ENCODE measurements at places on chromosomes 5 and 9.
A peak's percentile ranks its signal among the peaks of the same experiment; 100 is the strongest.

GRCh38 chr9:110691002-110691549 lies 22.5 kb downstream of the MUSK start:
- DNase-seq, result peak; percentile 75

DNA sequence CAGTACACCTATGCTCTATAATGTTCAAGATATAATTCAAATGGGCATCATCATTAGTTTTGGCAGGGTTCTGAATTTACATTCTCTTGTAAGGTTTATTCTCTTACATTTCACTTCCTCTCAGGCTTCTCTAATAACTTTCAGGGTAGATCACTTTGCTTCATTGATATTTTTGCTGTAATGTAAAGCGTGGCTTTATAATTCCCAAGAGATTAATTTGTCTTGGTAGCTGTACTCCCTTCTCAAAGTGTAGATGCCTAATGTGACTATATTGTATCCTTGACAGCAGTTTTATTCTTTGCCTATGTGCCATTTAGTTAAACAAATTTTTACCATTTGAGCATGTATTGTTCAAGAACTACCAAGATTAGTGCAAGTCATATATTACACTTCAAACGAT lies 889.1 kb downstream of the TAF11L14 start:
- DNase-seq, result no peak

DNA sequence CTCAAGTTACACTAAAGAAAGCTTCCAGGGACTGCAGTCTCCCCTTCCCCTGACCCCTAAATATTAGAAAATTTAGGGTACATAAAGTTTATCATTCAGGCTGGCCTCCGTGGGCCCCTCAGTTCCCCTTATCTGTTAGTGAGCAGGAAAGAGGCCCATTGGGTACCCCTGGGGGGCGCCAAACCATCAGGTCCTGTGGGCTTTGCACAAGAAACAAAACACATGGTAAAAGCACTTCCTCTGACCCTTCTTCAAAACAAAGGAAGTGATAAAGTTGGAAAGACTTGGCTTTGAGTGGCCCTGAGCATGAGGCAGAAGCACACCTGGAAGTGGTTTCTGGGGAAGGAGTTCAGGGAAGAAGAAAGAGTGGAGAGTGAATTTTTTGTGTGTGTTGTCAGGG lies 213.0 kb downstream of the SMARCA2 start:
- no peak for DNase-seq

DNA sequence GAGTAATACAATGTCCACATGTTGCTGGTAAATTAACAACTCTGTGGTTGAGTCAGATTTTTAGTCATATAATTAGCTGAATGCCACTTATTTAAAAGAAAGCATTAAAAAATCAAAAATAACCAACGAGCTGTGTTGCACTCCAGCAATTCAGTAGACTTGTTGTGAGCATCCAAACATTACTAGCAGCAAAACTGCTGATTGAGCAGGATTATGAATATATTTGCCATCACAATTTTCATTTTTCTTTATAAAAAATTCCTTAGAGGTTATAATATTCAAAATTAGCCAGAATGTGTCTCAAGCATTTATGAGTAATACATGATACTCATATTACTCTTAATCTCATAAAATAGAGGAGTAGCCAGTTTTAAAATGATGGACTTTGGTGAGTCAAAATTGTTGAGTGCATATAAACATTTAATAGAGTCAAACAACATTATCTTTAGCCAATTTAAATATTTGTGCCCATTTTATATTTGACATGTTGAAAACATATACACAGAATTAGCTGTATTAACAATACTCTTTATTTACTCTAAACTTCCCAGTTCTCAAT lies 44.0 kb downstream of the ST8SIA4 start:
- DNase-seq, result no peak

DNA sequence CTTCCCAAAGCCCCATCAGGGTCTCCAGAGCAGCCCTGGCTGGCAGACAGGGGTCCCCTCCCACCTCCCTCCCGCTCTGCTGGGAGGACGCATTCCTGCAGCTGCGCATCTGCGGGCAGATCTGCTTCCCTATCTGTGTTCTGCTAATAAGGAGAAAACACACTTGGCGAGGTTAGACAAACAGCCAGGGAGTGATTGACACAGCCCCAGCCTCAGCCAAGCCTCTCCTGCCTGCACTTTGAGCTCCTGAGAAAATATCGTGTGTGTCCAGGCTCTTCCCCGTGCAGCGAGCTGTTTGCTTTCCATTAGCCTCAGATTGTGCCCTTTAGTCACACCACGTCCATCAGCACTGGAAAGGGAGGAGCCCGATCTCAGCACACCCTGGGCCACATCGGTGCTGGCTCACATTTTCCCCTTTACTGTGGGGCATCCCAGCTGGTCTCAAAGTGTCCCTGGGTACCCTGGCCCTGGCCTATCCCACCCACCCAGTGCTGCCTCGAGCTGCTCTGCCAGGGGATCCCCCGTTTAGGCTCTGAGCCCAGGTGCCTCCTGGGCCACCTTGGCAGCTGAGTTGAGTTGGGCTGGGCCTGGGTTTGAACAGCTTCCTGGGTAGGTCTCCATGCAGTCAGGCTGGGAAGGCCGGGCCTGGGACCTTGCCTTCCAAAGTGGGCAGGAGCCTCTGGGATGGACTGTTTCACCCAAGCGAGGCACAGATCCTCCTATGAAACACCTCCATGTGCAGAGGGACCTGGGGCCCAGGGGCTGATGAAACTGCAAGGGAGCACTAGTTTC lies 61.1 kb downstream of the BARX1 start:
- DNase-seq, result no peak

- no peak for DNase-seq
These were observed 20.1 kb upstream of the CKMT2 start for GRCh38 chr5:81213070-81213469.

DNA sequence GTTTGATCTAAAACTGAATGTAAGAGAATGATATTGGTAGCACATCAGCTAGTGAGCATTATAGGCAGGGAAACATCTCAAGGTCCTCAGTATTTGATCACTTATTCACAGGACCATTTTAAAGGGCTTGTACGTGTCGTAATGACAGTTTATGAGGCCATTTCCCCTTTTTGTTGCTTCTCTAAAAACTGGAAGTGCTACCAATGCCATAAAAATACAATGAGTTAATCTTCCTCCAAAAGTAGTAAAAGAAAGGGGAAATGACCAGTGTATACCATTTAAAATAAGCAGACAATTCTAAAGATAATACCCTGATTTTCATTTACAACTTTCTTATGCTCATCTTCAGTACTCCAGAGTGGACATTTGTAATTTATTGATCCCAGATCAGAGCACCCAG lies 285.8 kb upstream of the PCSK5 start:
- DNase-seq, result no peak

GRCh38 chr5:153425914-153426313 lies 64.6 kb upstream of the GRIA1 start:
- DNase-seq, result no peak

- DNase-seq, result no peak
These were observed 112.6 kb downstream of the MACIR start for GRCh38 chr5:103371046-103371607.

- no peak for DNase-seq
These were observed 5.4 kb downstream of the UBE2QL1 start for GRCh38 chr5:6453937-6454560.

DNA sequence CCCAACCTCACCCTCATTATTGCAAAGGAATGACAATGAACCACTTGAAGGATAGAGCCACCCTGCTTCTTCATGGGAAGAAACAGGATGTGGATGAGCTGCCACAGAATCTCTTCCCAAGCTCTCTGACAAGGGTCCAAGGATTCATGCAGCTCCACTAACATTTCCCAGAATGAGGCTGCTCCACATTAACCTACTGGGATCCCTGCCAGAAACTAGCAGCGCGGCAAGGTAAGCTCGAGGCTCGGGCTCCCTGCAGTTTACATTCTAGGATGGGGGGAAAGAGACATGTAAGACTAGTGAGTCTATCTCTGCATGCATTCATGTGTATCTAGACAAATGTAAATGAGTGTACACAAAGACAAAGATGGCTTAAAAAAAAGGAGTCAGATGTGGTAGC lies 12.1 kb downstream of the DCAF12 start:
- no peak for DNase-seq

GRCh38 chr5:164051745-164052144 lies 546.3 kb downstream of the MAT2B start:
- no peak for DNase-seq

DNA sequence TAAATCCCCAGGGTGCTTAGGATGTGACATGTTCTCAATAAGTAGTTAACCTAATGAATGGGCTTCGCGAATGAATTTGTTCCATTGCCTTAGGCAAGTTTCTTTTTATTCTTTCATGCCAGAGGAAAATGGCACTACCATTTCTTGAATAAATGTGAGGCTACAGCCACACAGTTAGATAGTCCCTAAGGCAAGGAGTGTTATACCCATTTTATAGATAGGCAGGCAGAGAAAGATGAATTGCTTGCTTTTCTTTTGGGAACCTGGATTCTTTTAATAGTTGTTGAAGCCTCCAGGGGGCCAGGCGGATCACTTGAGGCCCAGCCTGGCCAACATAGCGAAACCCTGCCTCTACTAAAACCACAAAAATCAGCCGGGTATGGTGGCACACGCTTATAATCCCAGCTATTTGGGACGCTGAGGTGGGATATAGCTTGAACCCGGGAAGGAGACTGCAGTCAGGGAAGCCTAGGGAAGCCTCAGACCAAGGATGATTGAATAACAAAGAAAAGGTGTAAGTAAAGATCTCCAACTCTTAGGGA lies 943 bp downstream of the NOP16 start:
- DNase-seq, result no peak

- peak; percentile 7 for DNase-seq
These were observed 103.3 kb downstream of the ARHGEF28 start for GRCh38 chr5:73729329-73729728.

DNA sequence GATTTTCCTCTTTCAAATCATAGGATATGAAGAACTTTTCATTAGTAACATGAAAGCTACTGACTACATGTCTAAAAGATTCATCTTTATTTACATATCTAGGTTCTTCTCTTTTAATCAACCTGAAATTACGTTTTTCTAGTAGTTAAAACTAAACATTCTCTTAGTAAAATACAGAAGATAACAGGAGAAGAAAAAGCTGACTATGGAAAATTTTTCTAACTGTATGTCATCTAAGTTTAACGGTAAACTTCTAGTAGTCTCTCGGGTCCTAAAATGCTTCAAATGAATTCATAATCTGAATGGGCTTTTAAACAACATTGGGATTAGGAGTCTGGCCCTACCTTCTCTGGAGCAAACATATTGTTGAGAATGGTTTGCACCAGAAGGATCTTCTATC lies 151.9 kb downstream of the PDE4D start:
- DNase-seq, result no peak

GRCh38 chr5:172640139-172640538 lies 924 bp upstream of the NEURL1B start:
- DNase-seq, result no peak

GRCh38 chr5:169354263-169354662 lies 53.3 kb upstream of the SLIT3 start:
- peak; percentile 43 for DNase-seq

DNA sequence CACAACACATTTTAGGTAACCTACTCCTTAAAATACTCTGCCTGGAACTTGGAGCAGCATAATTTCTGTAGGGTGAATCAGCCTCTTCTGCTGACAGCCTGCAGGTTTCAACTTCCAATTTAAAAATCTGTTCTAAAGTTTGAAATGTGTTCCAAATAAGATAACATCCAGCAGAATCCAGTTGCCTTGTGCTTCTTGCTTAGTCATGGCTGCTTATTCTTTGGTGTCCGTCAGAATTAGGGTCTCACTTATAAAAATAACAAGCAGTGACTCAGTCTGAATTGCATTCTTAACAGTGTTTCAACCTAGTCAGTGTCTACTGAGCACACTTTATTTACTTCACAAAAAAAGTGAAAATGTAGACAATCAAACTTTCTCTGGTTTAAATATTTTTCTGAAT lies 3.7 kb downstream of the CDH6 start:
- no peak for DNase-seq

- DNase-seq, result no peak
These were observed 986.5 kb downstream of the CDH18 start for GRCh38 chr5:19001539-19001938.

- DNase-seq, result no peak
These were observed 278.3 kb upstream of the MPDZ start for GRCh38 chr9:13557746-13558145.

- DNase-seq, result no peak
These were observed 17.8 kb downstream of the HABP4 start for GRCh38 chr9:96467784-96468183.

GRCh38 chr5:139150367-139150999 lies 47.7 kb downstream of the SIL1 start:
- no peak for DNase-seq

DNA sequence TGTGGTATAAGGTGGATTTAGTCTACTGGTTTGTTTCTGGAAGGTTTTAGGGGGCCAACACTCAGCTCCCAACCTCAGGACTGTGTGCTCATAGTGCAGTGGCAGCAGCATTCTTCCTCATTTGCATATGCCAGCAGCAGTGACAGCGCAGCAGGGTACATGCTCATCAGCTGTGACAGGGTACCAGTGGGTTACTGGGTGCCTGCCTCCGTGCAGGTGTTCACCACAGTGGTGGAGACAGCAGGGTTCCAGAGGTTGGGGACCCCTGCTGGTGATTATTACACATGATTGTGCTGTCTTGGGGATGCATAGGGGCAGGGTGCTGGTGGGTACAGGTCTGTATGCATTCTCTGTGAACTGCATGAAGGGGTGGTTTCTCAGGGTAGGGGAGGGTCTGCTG lies 45.5 kb upstream of the IFNE start:
- no peak for DNase-seq

DNA sequence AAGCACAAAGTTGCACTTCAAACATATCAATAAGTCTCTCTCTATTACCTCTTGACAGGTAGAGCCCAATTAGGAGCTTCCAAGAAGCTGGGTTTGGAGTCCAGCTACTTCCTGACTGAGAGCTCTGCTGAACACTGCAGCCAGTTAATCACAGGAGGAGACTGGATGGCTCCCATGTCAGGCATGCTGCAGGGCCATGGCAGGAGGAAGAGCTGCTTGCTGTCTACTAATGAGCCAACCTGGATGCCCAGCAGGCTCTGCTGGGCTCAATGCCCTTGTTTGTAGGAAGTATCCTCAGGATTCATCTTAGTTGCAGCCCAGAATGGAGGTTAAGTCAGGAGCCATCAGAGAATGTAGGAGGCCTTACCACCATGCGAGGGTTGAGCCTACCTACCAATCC lies 91.9 kb downstream of the TMEM215 start:
- DNase-seq, result no peak

GRCh38 chr9:85118990-85119755 lies 449.6 kb downstream of the NTRK2 start:
- DNase-seq, result no peak

DNA sequence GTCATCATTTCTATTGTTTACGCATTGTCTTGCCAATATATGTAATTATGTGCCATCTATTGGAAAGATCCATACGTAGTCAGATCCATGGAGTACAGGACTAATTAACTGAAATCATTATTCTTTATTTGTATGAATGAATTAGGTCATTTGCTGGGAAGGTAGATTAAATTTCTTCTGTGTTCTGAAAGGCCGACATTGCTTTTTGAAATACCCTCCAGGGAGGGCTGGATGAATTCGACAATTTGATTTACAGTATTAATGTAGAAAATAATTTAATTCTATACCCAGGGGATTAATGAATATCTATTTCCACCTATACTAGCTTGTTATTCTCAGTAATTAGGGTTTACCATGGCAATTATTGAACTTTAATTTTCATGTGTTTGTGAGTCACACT lies 117.6 kb downstream of the CHSY3 start:
- no peak for DNase-seq

Data from trophoblast cell (in vitro differentiated cells and primary cell).